ENCODE measurements at places on chromosomes 12 and 14.

GRCh38 chr12:51848841-51849735 is 570 bp upstream of the FIGNL2 start:
- DNase-seq: no peak

DNA sequence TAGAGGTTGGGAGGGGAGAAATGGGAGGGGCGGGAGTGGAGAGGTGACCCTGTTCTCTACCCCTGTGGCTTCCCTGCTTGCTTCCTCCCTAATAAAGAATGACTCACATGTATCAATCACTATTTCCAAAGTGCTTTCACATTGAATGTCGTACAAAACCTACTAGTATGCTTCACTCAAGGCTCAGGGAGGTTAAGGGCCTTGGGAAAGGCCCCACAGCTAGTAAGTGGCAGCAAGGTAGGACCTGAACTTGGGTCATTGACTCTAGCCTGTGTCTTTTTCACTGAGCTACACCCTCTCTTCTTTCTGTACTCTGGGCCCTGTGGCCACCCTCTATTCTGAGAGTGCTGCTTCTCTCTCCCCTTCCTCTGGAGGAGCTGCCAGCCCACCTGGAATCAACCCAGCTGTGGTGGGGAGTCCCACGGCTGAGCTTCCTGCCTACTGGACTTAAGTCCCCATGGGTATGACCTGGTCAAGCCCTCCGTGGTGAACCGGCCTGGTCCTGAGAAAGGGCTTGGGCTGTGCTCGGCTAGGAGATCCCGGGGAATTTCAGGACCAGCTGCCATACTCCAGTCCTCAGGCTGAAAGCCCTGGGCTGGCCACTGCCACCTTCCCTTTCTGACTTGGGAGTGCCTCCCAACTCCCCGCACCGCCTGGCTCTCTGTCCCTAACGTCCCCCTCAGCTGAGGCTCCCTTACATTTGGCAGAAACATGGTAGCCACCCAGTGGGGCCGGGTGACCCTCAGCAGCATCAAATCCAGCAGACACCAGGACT is 13.0 kb downstream of the SLC48A1 start:
- no peak for DNase-seq

GRCh38 chr14:78367355-78367754 is 197.2 kb downstream of the NRXN3 start:
- DNase-seq: no peak

DNA sequence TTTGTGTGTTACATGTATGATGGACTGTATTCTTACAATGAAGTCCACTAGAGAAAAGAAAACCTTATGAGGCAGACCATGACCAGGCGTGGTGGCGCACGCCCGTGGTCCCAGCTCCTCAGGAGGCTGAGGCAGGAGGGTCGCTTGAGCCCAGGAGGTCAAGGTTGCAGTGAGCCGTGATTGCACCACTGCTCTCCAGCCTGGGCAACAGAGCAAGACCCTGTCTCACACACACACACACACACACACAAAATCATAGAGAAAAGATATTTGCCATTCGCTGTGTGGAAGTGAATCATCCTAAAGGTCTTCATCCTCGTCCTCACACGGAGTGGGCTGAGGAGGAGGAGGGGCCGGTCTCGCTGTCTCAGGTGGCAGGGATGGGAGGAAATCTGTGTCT is 32.3 kb downstream of the LRCOL1 start:
- no peak for DNase-seq
